ENCODE measurements at places on chromosomes 3 and 15.

DNA sequence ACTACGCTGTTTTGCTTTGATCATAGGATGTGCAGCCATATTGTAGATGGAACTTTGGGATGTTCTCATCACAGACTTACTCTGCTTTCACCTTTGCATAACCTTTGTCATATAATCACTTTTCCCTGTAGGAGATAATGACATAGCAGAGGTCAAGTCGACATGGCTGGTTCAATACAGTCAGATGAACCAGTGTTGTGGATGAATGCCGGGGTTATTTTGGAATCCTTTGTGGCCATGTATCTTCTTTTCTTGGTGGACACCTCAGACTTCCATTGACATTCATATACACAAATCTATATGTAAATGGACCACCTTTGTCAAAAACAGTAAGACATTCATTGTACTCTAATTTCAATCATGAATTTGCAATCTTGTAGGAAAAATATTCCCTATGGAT, 180.2 kb downstream of the PTPRG start:
- DNase-seq: no peak

- DNase-seq: peak; percentile 88
Observed at GRCh38 chr3:106609666-106610301, 741.0 kb upstream of the CBLB start.

DNA sequence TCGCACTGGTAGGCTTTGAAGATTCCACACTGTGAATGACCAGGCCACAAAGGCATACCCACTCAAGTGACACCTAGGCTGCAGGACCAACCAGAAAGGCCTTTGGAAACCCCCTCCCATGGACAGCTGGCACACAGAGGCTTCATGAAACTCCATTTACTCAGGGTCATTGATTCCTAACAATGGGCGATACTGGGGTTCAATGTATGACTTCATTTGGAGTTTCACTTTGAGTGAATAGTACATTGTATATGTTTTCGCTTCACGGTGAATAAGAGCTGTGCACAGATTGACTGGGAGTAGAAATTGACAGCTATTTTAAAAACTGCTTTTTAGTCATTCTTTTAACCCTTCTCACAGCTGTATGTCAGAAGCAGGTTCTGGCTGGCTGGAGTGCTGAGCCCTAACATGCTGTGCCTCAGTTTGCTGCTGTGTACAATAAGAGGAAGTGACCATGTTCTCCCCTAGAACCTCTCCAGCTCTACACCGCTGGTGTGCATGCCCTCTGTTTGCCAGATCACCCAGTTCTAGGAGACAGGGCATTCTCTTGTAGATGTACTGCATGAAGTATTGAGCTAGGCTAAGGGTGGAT, 15.4 kb upstream of the CX3CR1 start:
- DNase-seq: no peak

DNA sequence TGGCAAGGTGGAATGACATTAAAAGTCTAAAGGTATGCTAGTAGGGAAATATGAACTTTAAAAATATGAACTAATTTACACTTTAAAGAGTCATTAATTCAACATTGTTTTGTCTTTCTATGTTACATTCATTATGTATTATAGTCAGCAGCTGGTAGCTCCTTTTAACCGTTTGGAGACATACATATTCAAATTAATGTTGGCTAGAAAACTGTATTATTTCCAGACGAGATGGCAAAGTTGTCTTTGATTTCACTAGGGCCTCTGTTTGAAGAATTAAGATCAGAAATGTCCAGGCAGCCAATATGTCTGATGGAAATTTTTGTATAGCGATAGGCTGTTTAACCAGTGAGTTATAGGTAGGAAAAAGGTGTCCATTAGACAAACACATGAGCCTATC, 817.6 kb downstream of the GRM7 start:
- DNase-seq: no peak

DNA sequence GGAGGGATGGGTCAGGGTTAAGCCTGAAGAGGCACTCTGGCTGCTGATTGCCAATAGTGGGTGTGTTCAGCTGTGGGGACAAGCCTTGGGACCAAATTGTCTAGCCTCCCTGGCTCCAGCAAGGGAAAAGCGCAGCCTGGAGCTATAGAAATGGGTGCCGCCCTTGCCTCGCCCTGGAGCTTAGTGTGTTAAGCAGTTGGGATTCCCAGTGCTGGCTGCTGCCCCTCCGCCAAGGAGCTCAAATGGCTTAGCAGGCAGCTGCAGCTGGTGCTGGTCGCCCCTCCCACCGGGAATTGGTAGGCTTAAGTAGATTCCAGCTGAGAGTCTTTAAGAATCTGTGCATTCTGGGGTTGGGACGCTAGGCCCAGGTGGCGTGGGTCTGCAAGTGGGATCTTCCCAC, 662.9 kb upstream of the TBL1XR1 start:
- no peak for DNase-seq

- peak; percentile 92 for DNase-seq
Observed at GRCh38 chr15:70856884-70857561, 3.1 kb upstream of the LARP6 start.

- no peak for DNase-seq
Observed at GRCh38 chr15:66389859-66390381, 3.2 kb downstream of the MAP2K1 start.

DNA sequence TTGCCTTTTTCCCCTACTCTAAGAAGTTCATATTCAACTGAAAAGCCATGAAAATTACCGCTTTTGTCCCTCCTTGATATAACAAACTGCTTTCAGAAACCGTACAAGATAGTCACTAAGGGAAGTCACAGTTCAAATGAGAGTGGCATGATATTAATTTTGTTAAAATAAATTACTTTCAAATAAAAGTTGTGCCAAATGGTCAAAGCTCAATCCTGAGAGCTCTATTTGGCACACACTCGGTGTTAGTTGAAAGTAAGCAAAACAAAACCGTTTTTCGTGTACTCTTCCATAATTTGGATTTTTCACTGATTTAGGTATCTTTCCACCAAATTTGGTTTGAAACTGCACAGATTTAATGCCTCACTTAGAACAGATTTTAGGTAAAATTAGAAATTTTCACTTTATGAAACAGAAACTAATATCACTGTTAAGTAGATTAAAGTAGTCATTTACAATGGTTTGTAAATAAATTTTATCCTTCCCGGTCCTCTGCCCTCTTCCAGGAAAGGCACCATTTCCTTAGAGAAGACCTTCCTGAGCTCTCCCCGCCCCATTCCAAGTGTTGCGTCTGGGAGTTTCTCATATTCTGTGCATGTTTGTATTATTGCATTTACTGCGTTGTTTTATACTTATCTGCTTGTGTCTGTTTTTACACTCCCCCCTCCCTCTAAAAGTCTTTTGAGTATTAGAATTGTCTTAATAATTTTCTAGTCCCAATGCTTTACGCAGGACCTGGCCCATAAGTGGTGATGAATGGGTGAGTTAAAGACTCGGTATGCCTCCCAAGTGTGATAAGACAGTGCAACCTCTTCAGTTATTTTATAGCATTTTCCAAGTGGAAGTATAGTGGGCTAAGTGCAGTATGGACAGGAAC, 853 bp downstream of the TCAIM start:
- no peak for DNase-seq

DNA sequence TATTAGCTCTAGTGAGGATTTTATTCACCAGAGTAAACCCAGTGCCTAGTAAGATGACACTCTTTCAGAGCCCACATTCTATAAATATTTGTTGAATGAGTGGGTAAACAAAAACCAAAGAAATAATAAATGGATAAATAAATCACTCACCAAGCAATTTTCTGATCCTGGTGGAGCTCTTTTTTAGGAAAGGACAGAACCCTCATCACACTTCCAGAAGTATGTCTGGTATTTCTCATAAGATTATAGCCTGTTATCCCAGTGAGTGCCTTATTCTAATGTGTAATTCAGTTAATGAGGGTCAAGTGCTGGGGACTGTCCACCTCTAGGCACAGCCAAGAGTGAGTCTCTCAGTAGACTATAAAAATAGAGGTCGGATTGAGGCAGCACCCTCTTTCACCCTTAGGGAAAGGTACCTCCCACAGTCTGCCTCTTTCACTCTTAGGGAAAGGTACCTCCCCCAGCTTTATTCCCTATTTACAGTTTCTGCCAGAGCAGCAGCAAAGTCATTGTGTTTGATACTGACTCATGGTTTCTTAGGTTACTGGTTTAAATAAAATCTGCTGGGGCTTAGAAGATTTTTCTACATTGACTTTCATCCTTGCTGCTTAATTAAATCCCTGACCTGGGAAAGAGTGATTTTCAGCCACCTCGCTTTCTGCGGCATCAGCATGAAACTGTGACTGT, 145.0 kb downstream of the STAC start:
- no peak for DNase-seq

- DNase-seq: no peak
Observed at GRCh38 chr3:33095436-33095835, 1.5 kb downstream of the GLB1 start.

DNA sequence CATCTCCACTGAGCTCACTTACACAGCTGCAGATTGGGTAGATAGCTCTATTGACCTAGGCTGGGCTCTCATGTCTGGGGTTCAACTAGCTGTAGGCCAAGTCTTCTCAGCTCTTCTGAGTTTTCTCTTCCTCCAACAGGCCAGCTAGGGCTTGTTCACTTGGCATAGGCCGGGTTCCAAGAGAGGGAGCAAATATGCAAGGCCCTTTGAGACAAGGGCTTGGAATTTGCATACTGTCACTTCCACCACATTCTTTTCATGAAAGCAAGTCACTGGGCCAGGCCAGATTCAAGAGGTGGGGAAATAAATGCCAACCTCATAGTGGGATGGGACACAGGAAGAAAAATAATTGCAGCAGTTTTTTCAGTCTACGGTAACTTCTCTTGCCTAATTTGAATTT, 25.2 kb downstream of the PIGB start:
- DNase-seq: peak; percentile 7

DNA sequence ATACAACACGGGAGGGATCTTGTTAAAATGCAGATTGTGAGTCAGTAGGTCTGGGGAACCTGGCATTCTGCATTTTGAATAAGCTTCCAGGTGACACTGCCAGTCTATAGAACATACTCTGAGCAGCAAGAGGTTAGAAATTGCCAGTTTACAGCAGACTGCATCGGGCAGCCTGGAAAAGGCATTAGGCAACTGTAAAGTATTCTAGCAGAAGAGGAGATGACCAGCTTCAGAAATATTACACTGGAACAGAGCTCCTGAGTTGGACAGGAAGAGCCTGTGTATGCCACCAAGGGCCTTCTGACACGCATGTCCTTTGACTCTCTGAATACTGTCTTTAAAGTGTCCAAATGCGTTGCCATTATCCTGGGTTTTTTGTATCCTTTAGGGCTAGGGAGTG, 2.5 kb upstream of the ACAN start:
- no peak for DNase-seq

DNA sequence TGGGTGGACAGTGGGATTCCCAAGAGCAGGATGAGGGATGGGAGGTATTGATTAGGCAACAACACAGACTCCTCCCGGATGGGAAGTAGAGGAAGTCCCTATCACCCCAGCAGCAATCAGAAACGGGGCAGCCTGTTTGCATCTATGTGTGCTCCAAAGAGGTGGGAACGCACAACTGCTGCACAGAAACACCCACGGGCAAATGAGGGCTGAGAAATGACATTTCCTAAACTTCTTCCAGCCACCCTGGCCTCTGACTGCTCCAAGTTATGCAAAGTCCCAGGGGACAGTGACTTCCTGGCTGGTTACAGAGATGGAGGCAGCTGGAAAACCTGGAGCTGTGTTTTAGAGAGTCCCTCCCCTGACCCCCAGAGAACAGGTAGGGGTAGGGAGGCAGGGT, 42.6 kb downstream of the HCN4 start:
- no peak for DNase-seq

DNA sequence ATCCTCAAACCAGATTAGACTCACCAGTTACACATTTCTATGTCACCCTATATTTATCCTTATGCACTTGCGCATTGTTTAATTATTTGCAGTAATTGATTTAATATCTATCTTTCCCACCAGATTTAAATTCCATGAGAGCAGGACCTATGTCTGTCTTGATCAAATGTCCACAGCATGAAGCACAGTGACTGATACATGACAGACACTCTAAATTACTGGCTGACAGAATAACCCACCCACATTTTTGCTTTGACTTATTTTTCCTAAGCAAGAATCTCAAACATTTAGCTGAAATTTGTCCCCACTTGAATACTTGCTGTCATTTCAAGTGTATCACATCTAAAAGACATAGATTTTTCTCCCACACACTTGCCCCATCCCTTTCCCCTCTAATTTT, 7.5 kb downstream of the CD200R1 start:
- DNase-seq: no peak

DNA sequence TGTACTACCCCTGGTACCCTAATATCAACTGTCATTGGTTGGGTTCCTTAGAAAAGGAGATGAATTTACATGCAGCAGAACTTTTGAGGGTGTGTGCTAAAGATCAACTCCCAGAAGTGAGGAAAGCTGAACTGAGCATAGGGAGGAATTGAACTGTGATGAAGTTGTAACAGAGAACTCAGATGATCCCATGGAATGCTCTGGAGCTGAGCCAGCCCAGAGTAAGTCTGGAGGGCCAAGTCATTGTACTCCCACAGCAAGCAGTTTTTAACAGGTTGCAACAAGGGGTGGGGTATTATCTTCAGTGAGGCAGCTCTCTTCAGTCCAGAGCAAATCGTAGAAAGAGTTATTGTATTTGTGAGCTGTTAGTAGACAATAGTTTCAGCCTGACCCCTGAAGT, 572.3 kb downstream of the PYDC2 start:
- no peak for DNase-seq

DNA sequence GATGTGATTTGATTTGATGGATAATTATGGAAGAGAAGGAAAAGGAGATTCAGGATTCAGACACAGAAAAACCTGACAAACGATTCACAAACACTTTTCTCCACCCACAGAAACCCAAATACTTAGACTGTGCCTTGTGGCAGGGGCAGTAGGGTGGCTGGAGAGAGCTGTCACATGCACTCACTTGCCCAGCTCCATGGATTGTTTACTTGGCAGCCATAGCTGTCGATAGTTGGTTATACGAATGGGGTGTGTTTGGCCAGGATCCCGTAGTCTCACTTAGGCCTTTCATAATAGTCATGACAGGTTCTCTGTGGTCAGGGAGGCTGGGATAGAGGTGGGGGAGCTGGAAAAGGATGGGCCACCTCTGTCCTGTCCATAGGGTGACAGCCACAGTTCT, 76.9 kb downstream of the CACNA1D start:
- no peak for DNase-seq

- no peak for DNase-seq
Observed at GRCh38 chr3:103629391-103629790, 1194.6 kb downstream of the ZPLD1 start.

DNA sequence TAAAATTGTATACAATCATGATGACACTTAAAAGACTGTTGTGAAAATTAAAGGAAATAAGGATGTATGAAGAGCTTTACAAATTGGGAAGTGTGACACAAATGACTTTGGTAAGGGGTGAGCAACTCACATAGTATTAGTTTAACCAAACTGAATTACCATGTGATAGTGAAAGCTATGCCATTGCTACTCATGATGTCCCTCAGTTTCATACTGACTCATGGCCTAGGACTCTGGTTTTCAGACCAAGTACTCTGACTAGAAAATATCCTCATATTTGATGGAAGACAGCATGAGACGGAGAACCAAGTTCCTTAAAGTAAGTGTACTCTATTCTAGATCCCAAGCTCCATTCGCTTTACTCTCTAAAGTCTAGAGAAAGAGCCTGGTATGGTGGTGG, 203.2 kb upstream of the ICE2 start:
- DNase-seq: no peak

GRCh38 chr3:49498648-49499047, 28.6 kb downstream of the DAG1 start:
- no peak for DNase-seq

Data from right lung (tissue), 10 donors.